Esophagus squamous epithelium (tissue), 5 donors: ENCODE measurements at places on chromosomes 2 and 18.

DNA sequence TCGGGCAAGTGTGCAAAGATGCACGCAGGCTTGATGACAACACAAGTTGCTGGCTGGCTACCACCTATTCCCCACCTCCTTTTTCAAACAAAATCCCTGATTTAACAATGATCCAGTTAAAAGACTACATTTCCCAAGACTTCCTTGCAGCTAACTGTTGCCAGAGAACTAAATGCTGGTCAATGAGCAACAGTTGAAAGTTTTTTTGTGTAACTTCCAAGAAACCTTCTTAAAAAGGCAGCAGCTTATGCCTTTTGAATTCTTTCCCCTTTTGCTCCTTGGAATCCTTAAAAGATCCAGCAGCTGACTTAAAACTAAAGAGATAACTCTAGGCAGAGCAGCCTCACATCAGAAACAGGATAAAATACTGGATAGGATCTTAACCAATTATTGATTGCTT lies 38.5 kb downstream of the NPHP1 start:
- DNase-seq, result no peak

GRCh38 chr18:21112543-21113105 lies 1.0 kb upstream of the ROCK1 start:
- no peak for DNase-seq

GRCh38 chr2:231563378-231563961 lies 29.2 kb upstream of the TEX44 start:
- no peak for DNase-seq

- DNase-seq, result no peak
Measured at GRCh38 chr2:70140791-70141211, 50.0 kb downstream of the C2orf42 start.

GRCh38 chr18:8586941-8587340 lies 22.3 kb upstream of the RAB12 start:
- no peak for DNase-seq

- no peak for DNase-seq
Measured at GRCh38 chr2:99461828-99462483, 27.9 kb downstream of the REV1 start.

GRCh38 chr2:1309507-1309906 lies 103.8 kb upstream of the TPO start:
- DNase-seq, result no peak

- no peak for DNase-seq
Measured at GRCh38 chr2:192354512-192355244, 159.9 kb upstream of the TMEFF2 start.

- DNase-seq, result no peak
Measured at GRCh38 chr2:127611076-127611925, 34.7 kb upstream of the GPR17 start.

DNA sequence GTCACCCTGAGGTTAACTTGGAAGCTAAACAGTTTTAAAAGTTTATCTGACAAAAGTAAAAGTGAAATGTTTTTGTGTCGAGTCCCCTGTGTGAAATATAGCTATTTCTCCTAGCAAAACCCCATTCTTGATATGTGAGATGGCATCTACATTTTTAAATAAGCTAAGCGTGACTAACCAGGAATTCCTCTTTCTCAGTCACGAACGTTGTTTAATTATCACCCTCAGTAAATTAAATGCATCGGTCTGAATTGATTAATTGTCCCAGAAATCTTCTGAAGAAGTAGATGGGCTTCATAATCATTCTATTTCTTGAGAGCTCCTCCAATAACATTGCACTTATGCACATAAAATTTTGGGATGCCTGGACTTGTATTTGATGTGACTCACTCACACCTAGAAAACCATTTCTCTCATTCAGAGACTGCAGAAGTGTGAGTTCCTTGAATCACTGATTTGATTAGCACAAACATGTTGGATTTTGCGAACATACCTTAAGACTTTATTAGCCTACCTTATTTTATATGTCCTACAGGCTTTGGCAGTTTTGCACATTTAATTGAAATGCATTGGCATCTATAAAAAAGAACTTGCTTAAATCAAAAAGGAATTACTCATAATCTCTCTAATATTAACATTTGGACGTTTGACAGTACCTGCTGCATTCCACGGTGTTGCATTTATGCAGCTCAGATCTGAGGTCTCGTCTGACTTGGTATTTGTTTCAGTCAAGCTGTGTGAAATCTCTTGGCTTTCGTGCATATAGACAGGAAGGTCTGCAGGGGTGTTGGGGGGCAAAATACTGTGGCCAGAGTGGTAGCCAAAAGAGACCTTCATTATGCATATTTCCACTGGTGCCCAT lies 475.2 kb downstream of the EPHA4 start:
- no peak for DNase-seq

DNA sequence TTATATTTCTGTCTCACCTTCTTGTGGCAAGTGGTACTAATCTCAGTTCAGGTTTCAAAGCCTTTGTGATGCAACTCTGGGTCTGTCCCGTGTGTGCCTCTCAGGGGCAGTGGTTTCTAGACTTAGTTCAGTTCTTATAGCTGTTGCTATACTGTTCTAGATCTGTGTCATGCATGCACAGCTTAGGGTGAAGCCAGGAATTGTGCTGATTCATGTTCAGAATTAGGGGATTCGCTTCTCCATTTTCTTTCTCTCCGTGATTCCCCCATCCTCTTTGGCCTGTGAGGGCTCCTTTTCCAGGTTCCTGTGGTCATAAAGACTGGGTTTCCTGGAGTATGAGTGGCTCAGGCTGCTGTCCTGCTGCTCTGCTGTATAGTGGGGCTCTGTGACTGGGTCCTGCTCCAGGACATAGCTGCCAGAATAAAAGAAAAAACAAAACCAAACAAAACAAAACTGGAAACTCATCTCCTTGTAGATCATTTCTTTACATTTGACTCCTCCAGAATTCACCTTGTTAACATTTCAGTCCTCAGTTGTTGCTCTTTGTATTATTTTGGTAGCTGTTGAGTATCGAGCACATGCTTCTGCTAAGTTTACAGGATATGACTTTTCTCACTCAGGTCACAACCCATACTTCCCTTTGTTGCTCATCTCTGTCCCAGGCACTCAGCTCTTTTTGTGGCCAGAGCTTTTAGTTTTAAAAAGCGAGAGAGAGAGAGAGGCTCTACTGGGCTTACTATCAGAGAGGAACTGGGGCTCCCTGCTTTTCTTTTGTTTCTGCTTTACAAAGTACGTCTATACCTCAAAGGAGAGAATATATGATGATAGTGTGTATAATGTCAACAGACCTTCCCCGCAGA lies 34.2 kb downstream of the CERS6 start:
- no peak for DNase-seq

DNA sequence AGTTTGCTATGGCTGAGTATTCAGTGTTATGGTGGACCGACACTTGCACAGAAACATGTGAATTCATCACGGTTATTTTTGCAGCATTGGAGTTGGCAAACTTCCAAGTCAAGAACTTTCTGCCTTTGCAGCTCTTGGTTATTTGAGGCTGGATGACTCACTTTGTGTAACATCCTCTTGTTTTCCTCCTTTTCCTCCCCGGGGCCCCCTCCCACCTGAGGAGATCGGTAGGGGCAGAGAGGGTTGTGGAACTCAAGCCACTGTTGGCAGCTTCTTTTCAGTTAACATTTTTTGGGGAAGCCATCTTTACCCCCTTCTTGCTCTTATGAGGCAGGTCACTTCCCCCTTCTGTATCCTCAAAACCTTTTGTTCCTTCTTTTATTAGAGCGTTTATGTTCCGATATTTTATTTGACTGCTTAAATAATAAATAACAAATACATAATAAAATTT lies 48.6 kb downstream of the DDX1 start:
- no peak for DNase-seq
